Ureter (tissue), 1 donor: ENCODE measurements at places on chromosomes 2 and 18. TPM values are rescaled to one million over a fixed set of nuclear protein-coding genes. Genes with fewer than 3 reads are reported as not detected.

The TUBA4B gene
- not detected for total RNA-seq

DNA sequence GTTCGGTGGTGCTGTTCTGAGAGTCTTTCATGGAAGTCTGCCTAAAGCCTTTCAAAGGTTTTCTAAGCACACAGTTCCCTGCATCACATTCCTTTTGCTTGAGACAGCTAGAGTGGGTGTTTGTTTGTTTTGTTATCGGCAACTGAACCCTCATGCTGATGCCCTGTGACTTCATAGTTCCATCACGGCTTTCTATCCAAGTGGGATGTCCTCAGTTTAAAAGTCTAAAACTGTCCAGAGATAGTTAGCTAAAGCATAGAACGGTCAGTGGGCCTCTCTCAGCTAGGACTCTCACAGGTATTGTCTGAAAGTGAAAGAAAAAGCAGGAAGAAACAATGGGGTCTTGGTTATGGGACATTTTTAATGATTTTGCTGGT, 337.3 kb downstream of the OSR1 start:
- no peak for DNase-seq

DNA sequence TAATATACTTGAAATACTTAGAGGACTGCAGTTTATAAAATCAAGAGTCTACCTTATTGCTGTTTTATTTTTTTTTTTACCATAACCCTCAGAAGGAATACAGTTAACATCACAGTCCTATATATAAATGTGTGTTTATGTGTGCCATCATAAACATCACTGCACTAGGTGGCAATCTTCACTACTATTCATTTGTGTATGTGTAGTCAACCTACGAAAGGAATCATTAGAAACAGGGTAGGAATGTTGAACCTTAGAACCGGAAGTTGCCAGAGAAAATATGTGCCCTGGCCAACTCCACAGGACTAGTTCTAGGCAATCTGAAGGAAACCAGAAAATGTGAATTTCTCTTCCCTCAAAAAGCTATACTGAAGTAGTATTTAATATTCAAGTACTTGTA, 3.4 kb downstream of the GEN1 start:
- DNase-seq: no peak

The SLC25A12 gene
- 36.7 TPM for total RNA-seq

DNA sequence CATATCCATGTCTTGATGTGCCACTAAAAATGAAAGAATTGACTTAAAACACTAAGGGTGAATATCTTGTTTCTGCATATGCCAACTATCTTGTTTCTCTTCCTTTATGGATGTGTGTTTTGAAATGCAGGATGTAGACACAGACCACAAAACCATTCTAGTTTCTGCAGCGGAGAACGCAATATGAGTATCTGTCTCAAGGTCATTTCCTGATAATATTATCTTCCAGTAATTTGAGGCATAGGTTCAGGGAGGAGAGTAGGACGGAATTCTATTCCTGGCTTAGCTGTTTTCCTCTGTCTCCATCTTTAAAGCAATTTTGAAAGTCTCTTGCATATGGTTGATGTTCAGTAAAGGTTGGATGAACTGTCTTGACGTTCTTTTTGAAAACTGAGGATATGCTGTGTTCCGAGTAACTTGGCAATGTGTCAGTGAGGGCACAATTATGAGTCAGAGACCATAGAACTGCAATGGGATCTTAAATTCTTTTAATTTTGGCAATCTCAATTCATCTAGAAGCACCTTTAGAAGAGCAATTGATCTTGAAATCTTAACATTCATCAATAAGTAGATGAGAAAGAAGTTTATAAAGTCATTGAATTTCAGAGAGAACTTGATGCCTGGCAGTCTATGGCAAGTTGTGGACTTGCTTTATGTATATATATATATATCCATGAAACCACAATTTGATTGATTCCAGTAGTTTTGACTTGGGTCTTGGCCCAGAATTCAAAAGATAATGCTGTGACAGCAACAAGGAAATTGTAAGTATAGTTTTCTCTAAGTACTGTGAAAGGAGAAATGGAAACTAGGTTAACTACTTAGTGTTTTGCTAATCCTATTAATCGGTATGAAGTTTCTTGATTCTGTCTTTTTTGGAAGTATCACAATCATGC, 24.8 kb downstream of the RAB27B start:
- DNase-seq: no peak

GRCh38 chr2:62307469-62308389, 111.8 kb downstream of the B3GNT2 start:
- peak; percentile 58 for DNase-seq

The SRD5A2 gene
- 0.65 TPM for total RNA-seq

GRCh38 chr2:65350651-65351056, 81.7 kb downstream of the SPRED2 start:
- DNase-seq: no peak

DNA sequence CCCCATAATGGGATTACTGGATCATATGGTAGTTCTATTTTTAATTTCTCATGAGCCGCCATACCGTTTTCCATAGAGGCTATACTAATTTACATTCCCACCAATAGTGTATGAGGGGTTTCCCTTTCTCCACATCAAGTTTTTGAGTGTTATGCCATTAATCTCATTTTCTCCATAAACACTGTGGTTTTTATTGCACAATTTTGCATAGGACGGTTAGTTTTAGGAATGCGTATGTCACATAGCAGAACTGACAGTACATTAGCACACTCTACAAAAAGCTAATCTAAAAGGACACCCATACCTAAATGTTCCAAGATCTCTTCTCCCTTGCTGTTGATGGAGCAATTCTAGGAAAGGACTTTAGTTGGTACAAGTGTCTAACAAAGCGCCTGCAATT, 32.5 kb downstream of the DARS1 start:
- DNase-seq: no peak

The RAD51AP2 gene
- total RNA-seq: not detected

The LBX2 gene
- total RNA-seq: 0.36 TPM
